Suprapubic skin (tissue), 4 donors: ENCODE measurements at places on chromosomes 6 and 20.

DNA sequence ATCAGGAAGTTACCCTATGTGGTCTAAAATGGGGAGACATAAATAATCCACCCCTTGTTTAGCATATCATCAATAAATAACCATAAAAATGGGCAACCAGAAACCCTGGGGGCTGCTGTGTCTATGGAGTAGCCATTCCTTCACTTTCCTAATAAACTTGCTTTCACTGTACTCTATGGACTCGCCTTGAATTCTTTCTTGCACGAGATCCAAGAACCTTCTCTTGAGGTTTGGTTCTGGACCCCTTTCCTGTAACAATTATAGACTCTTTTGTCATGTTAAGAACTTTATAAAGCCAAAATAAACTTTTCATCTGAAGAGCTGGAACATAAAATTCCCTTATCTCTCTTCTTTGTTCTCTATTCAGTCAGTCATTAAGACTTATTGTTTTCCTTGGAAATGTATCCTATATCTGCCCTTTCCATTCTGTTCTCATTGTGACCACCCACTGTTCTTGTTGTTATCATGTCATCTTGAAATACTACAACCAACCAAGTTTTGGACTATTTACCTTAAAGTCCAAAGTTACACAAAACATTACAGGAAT is 29.3 kb upstream of the ZBTB24 start:
- DNase-seq, result no peak
- no peak overlapping the region for H3K27ac ChIP-seq
- H3K36me3 ChIP-seq, result no peaks in the 10 kb centered on the region
- H3K4me1 ChIP-seq, result peaks cover 10% of the 10 kb centered on the region

DNA sequence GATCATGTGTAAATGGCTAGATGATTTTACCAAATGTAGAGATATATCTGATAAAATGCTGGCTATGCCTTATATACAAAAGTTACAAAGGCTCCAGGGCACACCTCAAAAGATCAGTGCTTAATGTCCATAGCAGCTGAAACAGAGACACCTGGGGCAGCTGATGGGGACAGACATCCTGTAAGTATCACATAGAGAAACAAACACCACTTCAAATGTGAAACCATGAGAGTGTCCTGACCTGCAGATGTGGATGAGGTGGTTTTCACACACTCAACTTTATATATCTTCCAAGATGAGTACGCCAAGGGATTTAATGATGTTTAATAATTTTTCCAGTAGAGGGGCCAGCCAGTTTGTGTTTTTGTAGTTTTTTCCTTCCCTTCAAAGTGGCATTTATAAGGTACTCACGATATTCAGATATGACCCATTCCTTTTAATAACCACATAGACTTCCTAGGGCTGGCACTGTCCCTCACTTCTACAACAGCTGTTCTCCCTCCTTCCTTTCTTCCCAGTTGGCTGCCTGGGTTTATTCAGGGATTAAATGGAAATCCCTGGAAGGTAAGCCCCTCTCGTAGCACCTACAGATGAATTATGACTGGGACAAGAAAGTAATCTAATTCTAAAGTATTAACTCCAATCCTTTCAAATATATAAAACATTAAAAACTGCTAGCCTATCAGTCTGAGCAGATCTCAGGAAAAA is 50.3 kb upstream of the MCM9 start:
- H3K4me1 ChIP-seq, result no peaks in the 10 kb centered on the region
- no peak for DNase-seq
- no peaks in the 10 kb centered on the region for H3K36me3 ChIP-seq
- no peak overlapping the region for H3K4me3 ChIP-seq

- DNase-seq, result no peak
- no peak overlapping the region for H3K27ac ChIP-seq
- H3K36me3 ChIP-seq, result peaks cover 27% of the 10 kb centered on the region
- H3K4me1 ChIP-seq, result no peaks in the 10 kb centered on the region
Observed at GRCh38 chr6:41801380-41801779, 13.9 kb downstream of the TOMM6 start.

GRCh38 chr6:2626401-2626800 is 124.3 kb downstream of the MYLK4 start:
- H3K4me3 ChIP-seq, result no peak overlapping the region
- no peak for DNase-seq
- no peak overlapping the region for H3K27ac ChIP-seq
- H3K4me1 ChIP-seq, result no peaks in the 10 kb centered on the region

DNA sequence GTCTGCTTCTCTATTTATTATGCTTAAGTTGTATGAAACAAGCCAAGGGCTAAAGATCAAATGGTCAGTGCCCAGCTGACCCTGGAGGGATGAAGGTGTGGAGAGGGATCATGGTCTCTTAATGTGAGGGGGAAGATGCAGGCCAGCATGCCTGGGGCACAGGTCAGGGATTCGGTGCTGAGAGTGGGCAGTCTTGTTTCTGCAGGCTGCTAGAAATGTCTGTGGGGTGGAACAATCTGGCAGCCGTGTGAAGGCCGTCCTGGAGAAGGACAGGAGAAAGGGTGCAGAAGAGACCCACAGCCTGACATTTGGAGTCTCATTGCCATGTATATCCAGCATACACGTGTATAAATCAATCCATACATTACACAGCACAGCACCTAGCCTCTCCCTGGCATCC is 258.3 kb upstream of the MOCS1 start:
- H3K4me3 ChIP-seq, result no peak overlapping the region
- H3K27me3 ChIP-seq, result peaks cover 3% of the 10 kb centered on the region
- no peaks in the 10 kb centered on the region for H3K4me1 ChIP-seq
- H3K27ac ChIP-seq, result no peak overlapping the region

GRCh38 chr6:5061152-5061551 is 24.0 kb upstream of the PPP1R3G start:
- H3K36me3 ChIP-seq, result no peaks in the 10 kb centered on the region
- H3K27me3 ChIP-seq, result no peaks in the 10 kb centered on the region
- H3K4me1 ChIP-seq, result no peaks in the 10 kb centered on the region
- DNase-seq, result no peak
- H3K27ac ChIP-seq, result no peak overlapping the region

DNA sequence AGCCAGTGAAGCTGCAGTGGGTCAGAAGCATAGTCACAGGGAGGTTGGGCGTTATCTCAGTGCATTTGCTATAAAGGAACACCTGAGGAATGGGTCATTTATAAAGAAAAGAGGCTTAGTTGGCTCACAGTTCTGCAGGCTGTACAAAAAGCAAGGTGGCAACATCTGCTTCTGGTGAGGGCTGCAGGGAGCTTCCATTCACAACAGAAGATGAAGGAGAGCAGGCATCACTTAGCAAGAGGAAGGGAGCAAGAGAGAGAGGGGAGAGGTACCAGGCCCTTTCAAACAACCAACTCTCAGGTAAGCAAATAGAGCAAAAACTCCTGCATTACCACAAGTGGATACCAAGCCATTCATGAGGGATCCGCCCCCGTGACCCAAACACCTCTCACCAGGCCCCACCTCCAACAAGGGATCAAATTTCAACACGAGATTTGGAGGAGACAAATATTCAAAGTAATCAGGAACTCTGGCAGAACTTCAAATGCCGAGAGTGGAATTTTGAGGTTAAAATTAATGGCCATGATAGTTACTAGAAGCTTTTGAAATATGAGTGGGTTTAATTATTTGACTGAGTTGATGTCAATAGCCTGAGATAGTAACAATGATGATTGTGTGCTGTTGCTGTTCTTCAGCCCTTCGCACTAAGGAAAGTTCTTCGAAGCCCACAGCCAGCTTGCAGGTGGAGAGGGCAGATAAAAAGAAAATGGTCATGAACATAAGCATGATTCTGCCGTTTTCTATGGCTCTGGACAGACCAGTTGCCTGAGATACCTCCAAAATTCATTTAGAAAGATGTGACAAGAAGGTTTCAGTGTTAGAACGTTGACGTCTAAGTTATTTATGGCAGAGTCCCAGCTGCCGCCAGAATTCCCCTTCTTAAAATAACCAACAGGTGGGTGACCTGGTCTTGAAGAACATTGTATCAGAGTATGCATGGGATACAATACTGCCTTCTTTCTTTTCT is 55.3 kb upstream of the ADTRP start:
- H3K27ac ChIP-seq, result no peak overlapping the region
- H3K36me3 ChIP-seq, result no peaks in the 10 kb centered on the region
- no peak overlapping the region for H3K4me3 ChIP-seq
- DNase-seq, result no peak
- peaks cover 13% of the 10 kb centered on the region for H3K4me1 ChIP-seq

- DNase-seq, result no peak
- no peaks in the 10 kb centered on the region for H3K36me3 ChIP-seq
- peak overlapping the region; percentile 28 for H3K27ac ChIP-seq
Observed at GRCh38 chr6:26553264-26553634, 15.1 kb downstream of the HMGN4 start.

DNA sequence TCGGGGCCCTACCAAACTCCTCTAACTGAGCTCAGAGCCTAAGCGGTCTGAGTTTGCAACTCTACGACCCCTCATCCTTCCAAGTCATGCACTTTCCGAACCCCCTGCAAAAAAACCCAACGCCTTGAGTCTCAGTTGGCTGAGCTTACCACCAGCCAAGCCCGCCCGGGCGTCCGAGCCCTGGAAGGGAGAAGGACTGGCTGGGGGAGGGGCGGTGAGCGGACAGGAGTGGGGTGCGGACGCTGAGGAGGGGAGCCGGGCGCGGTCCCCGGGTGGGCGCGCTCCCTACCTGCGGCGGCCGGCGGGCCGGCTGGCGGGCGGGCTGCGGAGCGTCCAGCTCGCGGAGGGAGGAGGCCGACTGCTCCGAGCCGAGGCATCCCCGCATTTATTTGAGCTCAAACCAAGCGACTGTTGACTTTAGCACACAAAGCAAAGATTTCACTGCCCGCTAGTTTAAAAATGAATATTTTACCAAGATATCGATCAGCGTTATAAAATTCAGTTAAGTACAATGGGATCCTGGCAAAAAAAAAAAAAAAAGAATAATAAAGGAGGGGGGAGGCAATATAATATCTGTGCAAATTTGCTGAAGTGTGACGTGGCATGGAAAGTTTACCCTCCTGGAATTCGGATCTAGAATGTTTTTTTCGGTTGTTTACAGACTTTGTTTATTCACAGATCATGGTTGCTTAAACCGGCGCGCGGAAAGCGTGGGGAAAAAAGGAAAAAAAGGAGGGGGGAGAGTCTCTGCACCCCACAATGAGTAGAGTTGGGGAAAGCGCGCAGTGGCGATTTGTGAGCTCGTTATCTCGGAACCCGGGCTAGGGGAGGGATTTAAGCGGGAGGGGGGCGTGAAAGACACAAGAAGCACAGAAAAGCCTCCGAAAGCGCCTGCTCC is 5.9 kb downstream of the FOXA2 start:
- no peaks in the 10 kb centered on the region for H3K36me3 ChIP-seq
- DNase-seq, result no peak
- peaks cover 99% of the 10 kb centered on the region for H3K27me3 ChIP-seq
- H3K27ac ChIP-seq, result no peak overlapping the region
- peaks cover 27% of the 10 kb centered on the region for H3K4me1 ChIP-seq

- H3K4me1 ChIP-seq, result no peaks in the 10 kb centered on the region
- no peaks in the 10 kb centered on the region for H3K36me3 ChIP-seq
- no peak for DNase-seq
- no peak overlapping the region for H3K27ac ChIP-seq
- H3K27me3 ChIP-seq, result peaks cover 4% of the 10 kb centered on the region
Observed at GRCh38 chr20:48242623-48243022, 457.3 kb upstream of the SULF2 start.

- H3K27ac ChIP-seq, result no peak overlapping the region
- no peak for DNase-seq
- no peaks in the 10 kb centered on the region for H3K27me3 ChIP-seq
- H3K4me3 ChIP-seq, result no peak overlapping the region
Observed at GRCh38 chr6:21883595-21884328, 290.2 kb downstream of the SOX4 start.

GRCh38 chr6:45758787-45759471 is 256.7 kb downstream of the CLIC5 start:
- peaks cover 10% of the 10 kb centered on the region for H3K4me1 ChIP-seq
- H3K36me3 ChIP-seq, result no peaks in the 10 kb centered on the region
- H3K27ac ChIP-seq, result peak overlapping the region; percentile 42
- DNase-seq, result no peak

DNA sequence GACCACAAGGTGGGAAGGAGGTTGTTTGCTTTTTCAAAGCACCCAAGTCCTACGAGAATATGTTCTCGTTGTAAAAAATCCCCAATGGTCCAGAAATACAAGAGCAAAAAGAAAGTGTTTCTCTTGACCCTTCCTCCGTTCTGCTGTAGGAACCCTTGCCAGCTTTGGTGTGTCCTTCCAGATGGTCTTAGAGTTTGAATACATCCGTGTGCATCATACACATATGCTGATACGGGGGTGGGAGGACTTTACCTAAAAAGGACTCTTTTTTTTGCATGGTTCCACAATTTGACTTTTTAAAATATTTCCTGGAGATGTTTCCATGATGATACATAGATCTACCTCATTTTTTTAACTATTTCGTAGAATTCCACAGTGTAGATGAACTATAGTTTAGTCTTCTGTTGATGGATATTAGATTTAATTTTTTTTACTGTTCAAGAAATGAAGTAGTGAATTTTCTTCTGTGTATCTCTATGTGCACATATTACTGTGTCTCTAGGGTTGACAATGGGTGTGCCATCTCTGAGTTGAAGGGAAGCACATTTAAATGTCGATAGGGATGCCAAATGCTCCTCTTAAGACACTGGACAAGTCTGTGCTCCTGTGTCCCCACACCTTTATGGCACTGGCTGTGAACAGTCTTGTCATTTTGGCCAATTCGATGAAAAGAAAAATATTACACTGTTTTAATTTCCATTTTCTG is 182.1 kb upstream of the SNX9 start:
- H3K27me3 ChIP-seq, result no peaks in the 10 kb centered on the region
- no peak overlapping the region for H3K27ac ChIP-seq
- no peaks in the 10 kb centered on the region for H3K4me1 ChIP-seq
- no peak overlapping the region for H3K4me3 ChIP-seq

DNA sequence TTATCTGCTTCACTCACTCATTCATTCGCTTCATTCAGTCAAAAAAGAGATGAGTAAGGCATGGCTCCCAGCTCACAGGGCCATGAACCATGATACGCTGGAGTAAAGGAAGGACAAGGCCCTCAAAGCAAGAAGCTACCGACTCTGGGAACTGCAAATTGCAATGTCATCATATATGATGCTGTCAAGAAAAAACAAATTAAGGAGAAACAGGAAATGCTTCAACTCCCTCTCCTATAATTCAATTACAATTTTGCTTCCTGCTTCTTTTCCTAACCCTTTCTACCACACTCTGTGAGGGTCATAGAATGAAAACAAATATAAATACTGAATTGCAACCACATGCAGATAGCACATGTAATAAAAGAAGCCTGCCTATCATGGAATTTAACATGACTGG is 725.7 kb upstream of the FLRT3 start:
- no peaks in the 10 kb centered on the region for H3K36me3 ChIP-seq
- no peak overlapping the region for H3K27ac ChIP-seq
- H3K4me1 ChIP-seq, result peaks cover 11% of the 10 kb centered on the region
- no peak for DNase-seq
- no peak overlapping the region for H3K4me3 ChIP-seq
